ENCODE measurements at places on chromosomes 5 and 9. TPM values are rescaled to one million over a fixed set of nuclear protein-coding genes. Genes with fewer than 3 reads are reported as not detected.

Gene NUTM2G
- not detected for total RNA-seq

Gene SLC46A2
- total RNA-seq: not detected

Gene OR1L4
- not detected for total RNA-seq

Gene DEPDC1B
- total RNA-seq: 3.2 TPM

Gene SMIM33
- not detected for total RNA-seq

Gene CDC20B
- not detected for total RNA-seq

Gene CKMT2
- total RNA-seq: 3.0 TPM

Gene ANKRD18A
- 14.2 TPM for total RNA-seq

Gene LCN10
- 0.96 TPM for total RNA-seq

Gene MOB3B
- total RNA-seq: 18.3 TPM

Gene TLR4
- total RNA-seq: 12.4 TPM

Gene ENTREP1
- total RNA-seq: 3.0 TPM

Gene EXD3
- 228 TPM for total RNA-seq

Gene MAML1
- 28.7 TPM for total RNA-seq

Gene IL4
- total RNA-seq: not detected

Gene SMAD5
- total RNA-seq: 37.5 TPM

Gene DRD1
- total RNA-seq: not detected

Gene EIF4EBP3
- total RNA-seq: 18.0 TPM

Gene PIP5K1B
- 88.9 TPM for total RNA-seq

Gene ANKRD31
- total RNA-seq: not detected

Gene LRRC70
- 2.0 TPM for total RNA-seq

Gene TEX48
- total RNA-seq: not detected

Gene RNF180
- total RNA-seq: 8.0 TPM

Gene GGTA1
- 37.8 TPM for total RNA-seq

Gene PLAA
- total RNA-seq: 28.1 TPM

Gene SPINK6
- total RNA-seq: not detected

All from transverse colon (tissue), 4 donors.